ENCODE measurements at places on chromosomes 11 and 22.

DNA sequence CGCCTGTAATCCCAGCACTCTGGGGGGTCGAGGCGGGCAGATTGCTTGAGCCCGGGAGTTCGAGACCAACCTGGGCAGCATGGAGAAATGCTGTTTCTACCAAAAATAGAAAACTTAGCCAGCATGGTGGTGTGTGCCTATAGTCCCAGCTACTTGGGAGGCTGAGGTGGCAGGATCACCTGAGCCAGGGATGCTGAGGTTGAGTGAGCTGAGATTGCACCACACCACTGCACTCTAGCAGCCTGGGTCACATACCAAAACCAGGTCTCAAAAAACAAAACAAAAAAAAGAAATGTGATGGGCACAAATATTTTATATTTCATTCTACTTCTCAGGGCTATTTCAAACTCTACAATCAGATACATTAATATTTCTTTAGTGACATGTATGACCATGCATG, 25.7 kb downstream of the TTC17 start:
- DNase-seq: no peak

DNA sequence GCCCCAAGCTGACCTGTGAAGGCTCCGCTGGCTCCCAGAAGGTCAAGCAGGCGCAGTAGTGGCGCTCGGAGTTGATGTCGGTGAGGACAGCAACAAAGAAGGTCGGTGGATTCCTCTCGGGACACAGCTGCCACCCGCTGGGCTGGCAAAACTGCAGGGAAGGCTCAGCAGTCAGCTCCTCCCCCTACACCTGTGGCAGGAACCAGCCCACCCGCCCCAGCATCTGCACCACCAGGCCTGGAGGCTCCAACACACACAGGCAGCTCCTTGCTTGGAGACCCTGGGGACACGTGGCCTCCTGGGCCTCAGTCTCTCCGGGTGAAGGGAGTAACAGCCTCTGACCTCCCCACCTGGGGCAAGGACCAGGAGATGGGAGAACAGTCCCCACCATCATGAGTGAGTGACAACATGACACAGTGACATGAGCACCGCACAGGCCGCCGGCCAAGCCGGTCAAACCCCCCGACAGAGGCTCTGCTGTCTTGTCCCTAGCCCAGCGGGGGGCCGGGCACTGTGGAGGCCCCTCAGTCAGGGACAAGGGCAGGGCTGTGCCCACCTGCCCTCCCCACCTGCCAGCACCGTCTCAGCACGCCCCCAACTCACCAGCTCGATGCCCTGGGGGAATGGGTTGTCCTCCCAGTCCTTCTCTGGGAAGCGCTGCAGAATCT, 6.9 kb downstream of the SBF1 start:
- DNase-seq: no peak

- no peak for DNase-seq
Observed at GRCh38 chr22:35051791-35052190, 14.2 kb upstream of the ISX start.

DNA sequence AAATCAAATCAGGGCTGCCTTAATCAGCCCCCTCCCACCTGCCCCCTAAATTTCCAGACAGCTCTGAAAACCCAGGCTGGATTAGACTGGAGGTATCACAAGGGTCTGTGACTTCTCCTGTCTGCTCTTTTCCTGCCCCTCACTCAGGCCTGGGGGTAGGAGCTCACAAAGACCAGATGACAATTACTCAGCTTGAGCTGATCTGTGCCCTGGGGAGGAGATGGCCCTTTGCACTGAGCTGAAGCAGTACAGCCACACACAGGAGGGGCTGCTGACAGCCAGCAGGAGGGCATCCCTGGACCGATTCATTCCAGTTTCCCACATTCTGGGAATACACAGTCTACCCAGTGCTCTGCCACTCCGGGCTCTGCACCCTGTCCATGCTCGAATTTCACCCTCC, 4.2 kb downstream of the ABCC8 start:
- no peak for DNase-seq

- no peak for DNase-seq
Observed at GRCh38 chr11:3120071-3120792, 44.9 kb downstream of the OSBPL5 start.

- DNase-seq: no peak
Observed at GRCh38 chr11:47552056-47552565, 821 bp downstream of the CELF1 start.

GRCh38 chr11:85132851-85133585, 494.1 kb downstream of the DLG2 start:
- no peak for DNase-seq

DNA sequence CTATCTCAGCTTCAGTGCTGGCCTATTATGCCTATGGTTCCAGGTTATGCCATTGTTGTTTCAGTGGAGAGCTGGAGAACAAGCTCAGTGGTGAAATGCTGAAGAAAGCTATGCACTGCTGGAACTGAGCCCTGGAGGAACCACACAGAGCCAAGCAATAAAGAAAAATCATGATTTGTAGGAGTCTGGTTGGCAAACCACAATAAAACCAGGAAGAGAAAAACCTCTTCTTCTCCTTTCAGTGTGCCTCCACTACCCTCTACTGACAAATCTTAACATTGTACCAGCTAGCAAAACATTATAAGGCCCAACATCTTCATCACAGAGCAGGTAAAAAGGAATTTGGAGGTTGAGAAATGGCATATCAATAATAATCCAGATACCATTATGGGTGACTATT, 5.3 kb downstream of the OR51F2 start:
- no peak for DNase-seq

GRCh38 chr22:35782504-35782903, 64.8 kb downstream of the APOL5 start:
- DNase-seq: no peak

DNA sequence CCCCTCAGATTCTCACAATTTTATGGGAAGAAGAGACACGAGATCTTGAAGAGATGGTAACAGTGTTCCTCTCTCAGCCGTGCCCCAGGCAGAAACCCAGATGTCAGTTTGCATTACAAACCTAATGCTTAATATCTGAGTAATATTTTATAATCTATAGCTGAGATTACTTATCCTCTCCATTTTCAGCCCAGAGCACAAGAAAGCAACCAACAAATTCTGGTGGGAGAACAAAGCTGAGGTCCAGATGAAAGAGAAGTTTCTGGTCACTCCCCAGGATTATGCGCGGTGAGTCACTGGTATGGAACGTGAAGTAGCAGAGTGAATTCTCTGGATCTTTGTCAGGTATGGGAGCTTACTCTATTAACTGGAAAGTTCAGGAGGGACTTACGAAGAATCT, 884 bp downstream of the CENATAC start:
- DNase-seq: peak; percentile 79

GRCh38 chr22:24392218-24392931, 35.0 kb upstream of the ADORA2A start:
- no peak for DNase-seq

Measured in T47D (cell line).